ENCODE measurements at places on chromosomes 1 and 21. TPM values are rescaled to one million over a fixed set of nuclear protein-coding genes. Genes with fewer than 3 reads are reported as not detected.
A peak's percentile ranks its signal among the peaks of the same experiment; 100 is the strongest.

DNA sequence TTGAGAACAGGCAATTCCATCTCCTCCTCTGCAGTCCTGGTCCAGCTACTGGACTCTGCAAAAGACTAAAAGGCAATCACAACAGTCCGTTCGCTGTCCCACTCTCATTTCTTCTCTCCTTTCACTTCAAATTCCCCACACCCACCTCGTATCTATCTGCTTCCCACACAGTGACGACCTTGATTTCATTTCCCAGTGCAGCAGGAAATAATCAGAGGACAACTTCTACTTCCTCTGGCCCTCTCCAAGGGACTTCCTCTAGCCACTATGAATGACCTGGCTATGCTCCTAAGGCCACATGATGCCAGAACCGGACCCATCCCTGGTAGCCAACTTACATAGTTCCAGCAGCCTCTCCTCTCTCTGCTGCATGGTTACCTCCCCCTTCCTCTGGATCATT lies 8.0 kb downstream of the NOL9 start:
- DNase-seq, result no peak

GRCh38 chr1:227732586-227733308 lies 2.4 kb downstream of the JMJD4 start:
- no peak for DNase-seq

DNA sequence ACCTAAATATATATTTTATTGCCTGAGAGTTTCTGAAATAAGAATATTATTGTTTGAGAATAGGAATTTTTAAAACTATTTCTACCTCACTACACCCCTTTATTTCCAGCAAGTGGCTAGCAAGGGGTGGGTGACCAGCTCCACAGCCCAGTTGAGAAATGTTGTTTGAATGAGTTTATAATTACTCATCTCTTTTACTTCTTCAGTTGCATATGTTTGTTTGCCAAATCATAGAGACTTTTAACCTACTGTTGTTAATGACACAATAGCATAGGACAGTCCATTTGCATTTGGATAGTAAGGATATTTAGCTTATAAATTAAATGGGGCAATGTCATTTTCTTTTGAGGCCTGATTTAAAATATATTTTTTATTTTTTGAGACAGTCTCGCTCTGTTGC lies 127.8 kb downstream of the NRDC start:
- DNase-seq, result peak; percentile 24

DNA sequence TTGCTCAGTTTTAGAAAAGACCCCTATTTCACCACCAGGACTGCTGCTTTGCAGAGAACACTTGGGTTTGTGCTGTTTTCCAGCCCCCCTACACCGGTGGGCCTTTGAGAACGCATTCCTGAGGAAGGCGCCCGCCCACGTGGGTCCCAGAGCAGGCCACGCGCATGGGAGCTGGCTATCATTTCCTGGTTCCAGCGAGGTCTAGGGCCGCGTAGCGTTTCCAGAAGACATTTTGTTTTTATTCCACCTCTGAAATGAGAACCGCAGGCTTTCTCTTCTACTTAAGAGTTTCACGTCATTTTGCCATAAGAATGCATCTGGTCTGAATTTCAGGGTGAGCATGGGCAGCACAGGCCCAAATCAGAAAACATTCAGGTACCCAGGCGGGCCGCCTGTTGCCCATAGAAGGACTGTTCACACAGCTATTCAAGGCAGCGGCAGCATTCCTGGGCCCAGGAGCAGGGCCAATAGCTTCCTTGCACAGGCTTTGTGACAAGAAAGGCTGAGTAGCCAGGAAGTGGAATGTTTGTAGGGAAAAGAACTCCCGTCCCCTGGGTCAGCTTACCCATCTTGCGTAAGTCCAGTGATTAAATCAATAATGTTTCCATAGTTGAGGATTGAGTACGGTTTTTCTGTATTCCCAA lies 1.4 kb upstream of the KLHL21 start:
- peak; percentile 81 for DNase-seq

DNA sequence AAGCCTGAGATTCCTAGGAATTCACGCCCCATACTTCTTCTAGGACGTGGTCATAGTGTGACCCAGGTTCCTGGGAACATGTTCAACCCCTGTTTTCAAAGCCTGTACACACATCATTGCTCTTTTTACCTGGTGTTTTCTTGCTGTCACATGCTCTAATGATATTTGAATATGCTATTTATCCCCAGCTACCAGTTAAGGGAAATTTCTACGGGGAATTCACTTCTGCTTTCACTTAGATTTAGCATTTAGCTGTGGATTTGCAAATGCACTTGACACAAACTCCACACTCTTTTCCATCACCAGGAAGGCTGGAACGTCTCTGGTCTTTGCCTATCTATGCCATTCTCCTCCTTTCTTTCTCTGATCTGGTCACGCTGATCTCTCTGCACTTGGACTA lies 11.3 kb upstream of the SAMSN1 start:
- DNase-seq, result no peak

DNA sequence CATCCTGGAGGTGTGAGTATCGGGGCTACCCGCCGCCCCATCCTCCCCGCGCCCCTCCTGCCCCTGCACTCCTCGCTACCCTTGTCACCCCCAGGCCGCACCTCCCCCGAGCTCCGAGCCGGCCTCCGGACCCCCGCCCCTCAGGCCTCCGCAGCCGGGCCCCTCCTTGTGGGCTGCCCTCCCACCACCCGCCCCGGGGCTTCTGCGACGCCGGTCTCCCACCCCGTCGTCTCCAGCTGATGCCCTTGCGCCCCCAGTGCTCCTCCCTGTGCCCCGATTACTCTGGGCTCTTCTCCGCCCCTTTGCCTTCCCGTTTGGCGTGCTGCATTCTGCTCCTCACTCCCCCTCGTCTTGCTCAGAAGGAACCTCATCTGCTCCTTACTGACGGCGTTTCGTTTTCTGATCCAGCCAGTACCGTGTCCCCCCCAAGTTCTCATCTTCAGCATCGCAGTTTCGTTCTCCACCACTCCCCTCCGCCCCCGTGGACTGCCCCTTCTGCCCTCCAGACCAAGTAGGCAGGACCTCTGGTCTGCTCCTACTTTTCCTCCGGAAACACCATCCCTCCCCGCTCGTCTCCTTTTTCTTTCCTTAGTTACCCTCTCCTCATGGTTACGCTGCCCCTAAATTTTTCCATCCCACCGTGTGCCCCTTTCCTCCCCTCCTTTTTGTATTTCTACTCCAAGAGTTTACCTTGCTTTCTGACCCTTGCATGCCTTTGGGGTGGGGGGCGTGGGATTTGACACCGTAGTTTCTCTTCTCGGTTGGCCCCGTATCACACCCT lies 841 bp downstream of the SNX27 start:
- peak; percentile 41 for DNase-seq

- DNase-seq, result no peak
These were observed 24.5 kb downstream of the PPFIA4 start for GRCh38 chr1:203050826-203051225.

- peak; percentile 31 for DNase-seq
These were observed 71.0 kb downstream of the FOXD2 start for GRCh38 chr1:47508702-47509431.

- no peak for DNase-seq
These were observed 12.0 kb downstream of the DHCR24 start for GRCh38 chr1:54875000-54875399.

DNA sequence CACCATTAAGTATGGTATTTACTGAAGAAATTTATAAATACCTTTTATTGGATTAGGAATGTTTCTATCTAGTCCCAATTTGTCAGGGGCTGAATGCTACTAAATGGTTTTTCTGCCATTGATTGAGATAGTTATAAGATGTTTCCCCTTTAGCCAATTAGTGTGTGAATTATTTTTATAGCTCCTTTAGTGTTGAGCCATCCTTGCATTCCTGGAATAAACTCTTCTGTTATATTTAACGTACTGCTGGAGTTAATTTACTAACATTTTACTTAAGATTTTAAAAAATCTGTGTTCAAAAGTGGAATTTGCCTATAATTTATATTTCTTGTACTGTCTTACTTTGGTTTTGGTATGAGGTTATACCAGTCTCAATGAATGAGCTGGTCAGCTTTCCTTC lies 25.4 kb upstream of the LRRC3 start:
- DNase-seq, result no peak

GRCh38 chr1:886311-886710 lies 37.4 kb upstream of the SAMD11 start:
- DNase-seq, result no peak

DNA sequence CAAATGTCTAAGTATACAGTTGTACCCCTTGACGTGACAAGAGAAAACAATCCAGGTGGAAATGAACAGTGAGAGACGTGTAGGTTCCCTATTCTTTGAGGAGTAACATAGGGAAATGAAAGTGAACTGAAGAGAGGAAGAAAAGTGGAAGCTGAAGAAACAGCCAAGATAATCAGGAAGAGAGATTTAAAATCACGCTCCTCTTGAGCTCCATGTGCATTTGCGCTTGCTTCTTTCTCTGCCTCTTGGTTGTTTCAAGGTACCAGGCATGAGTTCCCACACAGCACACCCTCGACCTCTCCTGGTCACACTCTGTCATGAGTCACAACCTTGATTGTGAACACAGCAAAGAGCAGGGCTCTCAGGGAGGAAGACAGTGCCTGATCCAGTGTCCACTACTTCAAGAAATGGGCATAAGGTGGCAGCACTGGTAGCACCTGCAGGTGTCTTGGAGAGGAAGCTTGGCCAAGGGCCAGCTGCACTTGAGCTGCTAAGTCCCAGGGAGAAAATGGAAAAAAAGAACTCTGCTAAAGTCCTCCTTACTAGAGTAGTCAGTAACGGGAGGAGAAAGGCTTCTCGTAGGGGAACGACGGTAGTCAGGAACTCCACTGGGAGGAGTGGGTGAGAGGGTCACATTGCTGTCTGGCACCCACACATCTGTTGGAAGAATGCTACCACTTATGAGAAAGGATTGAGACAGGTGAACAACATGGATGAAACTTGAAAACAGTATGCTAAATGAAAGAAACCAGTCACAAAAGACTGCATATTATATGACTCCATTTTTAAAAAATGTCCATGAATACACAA lies 18.3 kb upstream of the ARID1A start:
- peak; percentile 79 for DNase-seq

- no peak for DNase-seq
These were observed 692 bp downstream of the DPH2 start for GRCh38 chr1:43970502-43970901.

DNA sequence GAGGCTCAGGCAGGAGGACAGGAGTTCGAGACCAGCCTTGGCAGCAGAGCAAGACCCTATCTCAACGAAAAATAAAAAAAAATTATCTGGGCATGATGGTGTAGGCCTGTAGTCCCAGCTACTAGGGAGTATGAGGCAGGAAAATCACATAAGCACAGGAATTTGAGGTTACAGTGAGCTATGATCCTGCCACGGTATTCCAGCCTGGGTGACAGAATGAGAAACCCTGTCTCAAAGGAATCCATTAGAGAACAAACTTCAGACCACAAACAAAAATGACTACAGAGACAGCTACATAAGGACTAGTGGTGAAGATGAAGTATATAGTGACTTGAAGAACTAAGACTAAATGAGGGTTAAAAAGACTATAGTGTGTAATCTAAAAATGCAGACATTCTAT lies 233.1 kb downstream of the RERE start:
- no peak for DNase-seq

The SLC22A15 gene
- 7.8 TPM for total RNA-seq

The LDLRAD1 gene
- total RNA-seq, result not detected

The DLGAP3 gene
- total RNA-seq, result under 0.01 TPM

The MIGA1 gene
- total RNA-seq, result 16.8 TPM

The MAN1A2 gene
- total RNA-seq, result 63.5 TPM

The ATAD3C gene
- total RNA-seq, result under 0.01 TPM

The VTCN1 gene
- total RNA-seq, result not detected

The SPRR1A gene
- total RNA-seq, result not detected
